AG08395 (cell line): ENCODE measurements at places on chromosomes 7 and 10.
A peak's percentile ranks its signal among the peaks of the same experiment; 100 is the strongest.

- DNase-seq: peak; percentile 49
Measured at GRCh38 chr7:155213955-155214740, 83.5 kb upstream of the INSIG1 start.

DNA sequence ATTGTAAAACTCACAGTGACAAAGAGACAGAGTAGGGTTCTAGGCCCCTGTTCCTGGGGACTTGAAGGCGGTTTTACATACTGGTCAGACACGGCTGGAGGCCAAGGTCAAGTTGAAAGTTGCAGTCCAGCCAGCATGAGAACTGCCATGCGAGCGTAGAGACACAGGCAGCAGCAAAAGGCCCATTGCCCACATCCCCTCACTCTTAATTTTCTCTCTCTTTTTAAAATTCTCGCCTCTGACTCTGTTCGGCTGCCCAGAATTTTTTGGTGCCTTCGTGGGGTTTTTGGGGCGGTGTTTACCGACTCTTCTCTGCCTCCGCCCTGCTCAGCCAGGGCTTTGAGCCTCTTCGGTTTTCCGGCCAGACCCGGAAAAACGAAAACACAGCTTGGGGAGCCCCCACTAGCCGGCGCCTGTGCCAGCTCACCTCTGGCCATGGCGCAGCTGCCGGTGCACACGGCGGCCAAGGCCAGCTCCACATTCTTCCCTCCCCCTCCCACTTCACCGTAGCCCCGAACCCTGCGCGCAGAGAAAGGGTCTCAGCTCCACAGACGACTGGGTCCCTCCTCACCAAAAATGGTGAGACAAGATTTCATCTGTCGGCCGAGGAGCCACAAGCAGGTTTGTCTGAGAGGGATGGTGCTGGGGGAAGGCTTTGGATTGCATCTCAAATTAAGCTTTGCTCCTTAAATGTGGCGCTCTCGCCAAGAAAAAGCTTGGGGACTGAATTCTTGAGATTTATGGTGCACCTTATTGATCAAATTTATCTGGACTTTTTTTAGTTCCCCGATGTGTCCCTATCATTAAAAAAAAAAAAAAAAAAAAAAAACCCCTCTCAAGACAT, 2.3 kb upstream of the HOXA13 start:
- no peak for DNase-seq

DNA sequence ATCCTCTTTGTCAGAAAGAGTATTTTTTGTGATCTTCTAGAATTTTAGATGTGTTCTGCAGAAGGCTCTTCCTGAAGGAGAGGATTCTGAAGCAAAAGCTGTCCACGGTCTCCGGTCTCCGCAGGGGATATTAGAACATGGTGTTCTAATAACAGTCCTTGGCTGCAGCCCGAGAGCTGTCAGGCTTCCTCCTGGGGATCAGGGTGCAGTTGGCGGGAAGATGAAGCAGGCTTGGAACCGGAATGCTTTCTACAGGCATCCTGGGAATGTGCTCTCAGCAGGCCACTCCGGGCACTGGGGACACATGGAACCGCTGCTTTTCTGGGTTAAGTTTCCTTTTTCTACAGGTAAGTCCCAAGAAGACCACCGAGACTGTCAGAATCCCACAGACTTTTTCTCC, 118.6 kb upstream of the PARD3 start:
- no peak for DNase-seq

DNA sequence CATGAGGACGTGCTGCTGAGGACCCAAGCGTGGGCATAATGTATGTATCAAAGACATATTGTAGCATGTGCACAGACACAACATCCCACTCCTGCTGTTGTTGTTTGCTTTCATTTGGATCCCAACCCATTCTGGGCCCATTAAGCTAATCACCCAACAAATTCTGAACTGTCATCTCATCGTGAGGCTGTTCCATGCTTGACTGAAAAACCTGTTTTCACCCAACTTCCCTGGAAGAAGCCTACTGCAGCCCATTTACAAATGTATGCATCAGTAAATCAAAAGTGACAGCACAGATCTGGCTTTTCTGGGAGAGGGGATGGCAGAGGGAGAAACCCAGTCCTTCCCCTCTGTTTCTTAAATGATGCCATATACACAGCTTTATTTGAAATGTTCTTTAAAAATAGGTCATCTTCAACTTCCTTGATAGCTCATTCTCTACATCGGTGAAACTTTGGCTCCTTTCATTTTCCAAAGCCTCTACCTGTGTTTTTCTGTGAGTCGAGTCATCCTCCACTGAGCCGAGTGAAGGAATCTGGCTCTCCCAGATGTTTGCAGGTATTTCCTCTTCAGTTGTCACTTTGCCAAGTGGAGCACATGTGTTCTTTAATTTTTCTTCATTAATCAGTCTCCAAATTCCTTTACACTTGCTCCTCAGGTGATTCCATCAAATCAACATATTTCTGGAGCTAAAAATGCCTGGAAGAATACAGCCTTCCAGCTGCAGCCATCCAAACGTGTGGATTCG, 151.8 kb downstream of the CHN2 start:
- DNase-seq: no peak

DNA sequence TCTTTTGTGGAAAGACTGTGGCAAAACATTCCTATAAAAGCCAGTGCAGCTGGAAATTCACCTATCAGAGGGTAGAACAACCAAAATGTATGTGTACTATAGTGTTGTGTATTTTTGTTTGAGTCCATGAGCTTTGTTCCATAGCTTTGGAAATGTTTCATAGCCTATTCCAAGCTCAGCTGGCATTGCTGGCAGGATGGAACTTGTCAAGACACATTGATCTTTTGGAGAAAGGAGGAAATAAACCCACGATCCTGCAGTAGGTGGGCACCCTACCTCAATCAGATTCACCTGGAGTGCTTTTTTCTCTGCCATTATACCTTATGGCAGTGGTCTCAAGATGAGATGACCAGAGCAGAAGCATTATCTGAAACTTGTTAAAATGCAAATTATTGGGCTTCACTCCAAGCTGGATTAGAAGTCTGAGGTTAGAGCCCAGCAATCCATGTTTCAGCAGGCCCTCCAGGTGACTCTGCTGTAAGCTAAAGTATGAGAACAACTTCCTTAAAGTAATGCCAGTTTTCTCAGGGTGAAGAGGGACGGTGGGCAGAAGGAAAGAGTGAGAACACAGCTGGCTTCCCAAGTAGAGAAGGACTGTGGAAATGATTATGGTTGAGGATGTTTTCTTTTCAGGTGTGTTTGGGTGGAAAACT, 30.3 kb upstream of the CDK1 start:
- DNase-seq: no peak

DNA sequence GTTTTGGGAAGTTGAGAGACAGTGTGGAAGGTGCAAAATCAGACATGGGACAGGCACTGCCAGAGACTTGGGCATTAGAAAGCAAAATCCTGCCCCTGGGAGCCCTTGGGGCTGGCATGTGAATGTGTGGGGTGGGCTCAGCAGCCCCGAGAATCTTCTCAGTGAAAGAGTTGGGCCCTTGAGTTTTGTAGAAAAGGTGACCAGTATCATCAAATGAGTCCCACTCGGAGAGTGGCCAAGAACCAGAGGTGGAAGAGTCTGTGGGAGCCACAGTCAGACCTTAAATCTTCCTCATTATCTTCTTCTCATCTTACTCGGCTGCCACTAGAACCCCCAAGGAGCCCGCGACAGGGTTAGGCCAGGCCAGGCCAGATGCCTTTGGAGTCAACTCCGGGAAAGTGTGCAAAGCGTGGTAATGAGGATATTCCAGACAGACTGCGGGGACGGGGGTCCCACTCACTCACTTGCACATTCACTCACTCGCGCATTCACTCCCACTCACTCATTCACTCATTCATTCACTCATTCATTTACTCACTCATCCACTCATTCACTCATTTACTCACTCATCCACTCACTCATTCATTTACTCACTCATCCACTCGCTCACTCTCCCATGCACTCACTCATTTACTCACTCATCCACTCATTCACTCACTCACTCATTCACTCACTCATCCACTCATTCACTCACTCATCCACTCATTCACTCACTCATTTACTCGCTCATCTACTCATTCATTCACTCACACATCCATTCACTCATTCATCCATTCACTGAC, 74.9 kb downstream of the CARD11 start:
- DNase-seq: no peak

DNA sequence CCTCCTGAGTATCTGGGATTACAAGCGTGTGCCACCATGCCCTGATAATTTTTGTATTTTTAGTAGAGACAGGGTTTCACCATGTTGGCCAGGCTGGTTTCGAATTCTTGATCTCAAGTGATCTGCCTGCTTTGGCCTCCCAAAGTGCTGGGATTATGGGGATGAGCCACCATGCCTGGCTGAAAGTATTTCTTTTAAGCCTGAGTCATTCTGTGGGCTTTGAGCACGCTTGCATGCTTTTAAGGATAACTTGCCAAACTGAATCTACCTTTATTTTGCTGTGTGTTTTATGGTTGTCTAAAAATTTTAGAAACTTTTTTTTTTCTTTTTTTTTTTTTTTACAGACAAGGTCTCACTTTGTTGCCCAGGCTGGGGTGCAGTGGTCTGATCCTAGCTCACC, 33.2 kb downstream of the CNNM2 start:
- DNase-seq: no peak

GRCh38 chr10:79381804-79382221, 34.5 kb downstream of the PPIF start:
- peak; percentile 91 for DNase-seq

DNA sequence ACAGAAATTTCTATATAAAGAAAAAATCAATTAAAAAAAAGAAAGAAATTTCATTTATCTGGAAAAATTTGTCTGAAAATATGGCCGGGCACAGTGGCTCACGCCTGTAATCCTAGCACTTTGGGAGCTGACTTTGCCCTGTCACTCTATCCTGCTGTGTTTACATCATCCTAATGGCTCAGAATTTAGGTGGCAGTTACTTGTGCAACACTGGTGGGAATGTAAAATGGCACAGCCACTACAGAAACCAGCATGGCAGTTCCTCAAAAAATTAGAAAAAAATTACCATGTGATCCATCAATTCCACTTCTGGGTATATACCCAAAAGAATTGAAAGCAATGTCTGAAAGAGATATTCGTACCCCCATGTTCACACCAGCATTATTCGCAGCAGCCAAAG, 405.2 kb upstream of the AUTS2 start:
- DNase-seq: no peak

DNA sequence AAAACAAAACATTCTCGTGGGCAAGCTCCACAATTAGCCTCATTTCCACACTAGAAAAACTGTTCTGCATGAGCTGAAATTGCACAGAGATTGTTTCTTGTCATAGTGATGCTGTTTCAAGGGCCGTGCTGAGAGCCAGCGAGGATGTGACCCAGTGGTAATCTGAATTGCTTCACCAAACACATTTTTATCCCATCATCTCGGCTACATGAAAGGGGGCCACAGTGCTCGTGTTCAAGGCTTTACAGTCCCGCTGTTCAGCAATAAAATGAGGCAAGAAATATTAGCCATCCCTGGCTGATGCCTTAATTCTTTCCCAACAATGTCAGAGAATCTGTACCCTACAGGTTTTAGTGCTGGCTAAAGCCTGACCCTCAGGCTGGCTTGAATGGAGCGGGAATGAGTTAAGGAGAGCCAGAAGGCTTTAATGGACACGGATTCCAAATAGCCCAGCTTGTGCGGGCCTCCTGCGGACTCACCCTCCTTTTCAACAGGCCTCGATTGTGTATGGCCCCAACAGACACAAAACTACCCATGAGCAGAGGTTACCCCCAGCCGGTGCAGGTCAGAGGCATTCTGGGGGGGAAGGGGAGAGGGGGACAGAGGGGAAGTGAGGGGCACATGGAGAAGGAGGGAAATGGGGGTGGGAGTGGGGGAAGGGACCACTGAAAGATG, 2.0 kb upstream of the GDF10 start:
- DNase-seq: no peak
